CD4-positive, alpha-beta memory T cell (primary cell): ENCODE measurements at places on chromosomes 4 and X.
A peak's percentile ranks its signal among the peaks of the same experiment; 100 is the strongest.

- DNase-seq = no peak
These were observed 204.2 kb upstream of the GPRIN3 start for GRCh38 chr4:89511776-89512175.

- DNase-seq = no peak
These were observed 92.2 kb downstream of the GEMIN8 start for GRCh38 chrX:13937370-13938050.

DNA sequence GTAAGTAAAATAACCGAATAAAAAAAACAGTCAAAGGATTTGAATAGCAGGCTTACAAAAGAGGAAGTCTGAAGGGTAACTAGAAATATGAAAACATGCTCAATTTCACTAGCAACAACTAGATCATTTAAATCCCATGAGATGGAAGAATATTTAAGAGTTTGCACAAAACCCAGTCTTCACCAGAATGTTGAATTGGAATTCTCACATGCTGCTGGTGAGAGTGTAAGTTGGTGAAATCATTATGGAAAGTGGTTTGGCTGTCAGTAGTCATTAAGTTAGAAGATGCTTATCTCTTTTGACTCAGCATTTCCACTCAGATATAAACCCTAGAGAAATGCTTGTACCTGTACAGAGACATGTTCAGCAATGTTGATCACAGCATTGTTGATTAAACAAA, 110.1 kb downstream of the PGRMC2 start:
- no peak for DNase-seq

GRCh38 chr4:53905941-53906377, 158.4 kb downstream of the CHIC2 start:
- no peak for DNase-seq

DNA sequence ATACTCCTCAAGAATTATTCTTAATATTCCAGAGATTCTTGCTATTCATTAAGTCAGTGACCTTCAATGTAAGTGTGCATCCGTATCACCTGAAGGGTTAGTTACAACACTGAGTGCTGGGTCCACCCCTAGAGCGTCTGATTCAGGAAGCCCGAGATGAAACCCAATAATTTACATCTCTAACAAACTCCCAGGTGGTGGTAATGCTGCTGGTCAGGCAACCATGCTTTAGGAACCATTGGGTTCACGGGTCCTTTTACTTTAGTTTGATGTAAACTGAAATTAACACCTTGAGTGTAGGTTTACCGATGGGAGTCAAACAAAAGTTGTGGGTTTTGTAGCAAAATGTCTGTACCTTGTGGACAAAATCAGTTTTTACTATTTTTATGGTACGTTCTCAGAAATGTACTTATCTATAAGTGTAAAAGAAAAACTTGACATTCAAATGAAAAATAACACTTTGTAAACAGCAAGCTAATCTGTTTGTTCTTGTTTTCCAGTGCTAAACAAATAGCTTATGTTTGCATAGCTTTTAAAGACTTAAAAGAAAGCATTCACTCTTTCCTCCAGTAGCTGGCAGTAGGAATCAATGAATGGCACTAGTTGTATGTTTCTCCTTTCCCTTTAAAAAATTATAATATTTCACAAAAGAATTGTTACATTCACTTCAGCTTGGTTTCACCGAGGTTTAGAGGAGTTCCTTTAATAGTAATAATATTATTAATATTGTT, 32.7 kb downstream of the ACE2 start:
- DNase-seq = no peak

DNA sequence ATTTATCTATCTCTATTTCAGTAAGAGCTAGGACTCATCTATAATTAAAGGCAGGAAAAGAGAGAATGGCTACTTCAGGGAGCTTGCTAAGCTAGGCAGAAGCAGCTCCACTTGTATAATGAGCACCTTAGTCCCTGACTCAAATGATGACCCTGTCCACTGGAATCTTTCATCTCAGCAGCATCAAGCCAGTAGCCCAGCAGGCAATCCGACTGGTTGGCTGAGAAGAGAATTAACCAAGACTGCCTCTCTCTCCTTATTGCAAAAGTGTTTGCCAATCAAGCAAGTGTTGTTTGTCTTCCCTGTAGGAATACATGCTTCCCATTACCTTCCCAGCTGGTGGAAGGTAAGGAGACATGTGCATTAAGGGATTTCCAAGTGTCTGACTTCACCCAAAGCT, 3.9 kb upstream of the SPOCK3 start:
- DNase-seq = no peak

DNA sequence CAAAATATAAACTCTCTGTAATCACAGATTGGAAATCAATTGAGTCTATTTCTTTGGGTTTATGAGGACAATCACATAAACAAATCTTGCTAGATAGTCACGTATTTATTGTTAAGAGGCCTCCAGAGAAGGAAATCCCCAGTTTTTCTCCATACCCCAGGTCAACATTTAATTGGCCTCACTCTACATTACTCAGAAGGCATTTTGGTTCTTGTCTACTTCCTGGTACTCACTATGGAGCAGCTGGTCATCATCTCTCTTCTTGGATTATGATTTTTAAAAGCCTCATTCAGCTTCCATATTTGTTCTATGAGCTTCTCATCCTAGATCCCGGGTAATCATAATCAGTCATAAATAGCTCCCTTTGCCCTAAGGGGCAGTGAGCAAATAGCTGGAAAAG, 81.6 kb upstream of the LNX1 start:
- DNase-seq = no peak

- no peak for DNase-seq
These were observed 21.9 kb upstream of the P2RY8 start for GRCh38 chrX:1558761-1559468.

GRCh38 chr4:107349732-107350131, 313.6 kb upstream of the DKK2 start:
- DNase-seq = no peak

DNA sequence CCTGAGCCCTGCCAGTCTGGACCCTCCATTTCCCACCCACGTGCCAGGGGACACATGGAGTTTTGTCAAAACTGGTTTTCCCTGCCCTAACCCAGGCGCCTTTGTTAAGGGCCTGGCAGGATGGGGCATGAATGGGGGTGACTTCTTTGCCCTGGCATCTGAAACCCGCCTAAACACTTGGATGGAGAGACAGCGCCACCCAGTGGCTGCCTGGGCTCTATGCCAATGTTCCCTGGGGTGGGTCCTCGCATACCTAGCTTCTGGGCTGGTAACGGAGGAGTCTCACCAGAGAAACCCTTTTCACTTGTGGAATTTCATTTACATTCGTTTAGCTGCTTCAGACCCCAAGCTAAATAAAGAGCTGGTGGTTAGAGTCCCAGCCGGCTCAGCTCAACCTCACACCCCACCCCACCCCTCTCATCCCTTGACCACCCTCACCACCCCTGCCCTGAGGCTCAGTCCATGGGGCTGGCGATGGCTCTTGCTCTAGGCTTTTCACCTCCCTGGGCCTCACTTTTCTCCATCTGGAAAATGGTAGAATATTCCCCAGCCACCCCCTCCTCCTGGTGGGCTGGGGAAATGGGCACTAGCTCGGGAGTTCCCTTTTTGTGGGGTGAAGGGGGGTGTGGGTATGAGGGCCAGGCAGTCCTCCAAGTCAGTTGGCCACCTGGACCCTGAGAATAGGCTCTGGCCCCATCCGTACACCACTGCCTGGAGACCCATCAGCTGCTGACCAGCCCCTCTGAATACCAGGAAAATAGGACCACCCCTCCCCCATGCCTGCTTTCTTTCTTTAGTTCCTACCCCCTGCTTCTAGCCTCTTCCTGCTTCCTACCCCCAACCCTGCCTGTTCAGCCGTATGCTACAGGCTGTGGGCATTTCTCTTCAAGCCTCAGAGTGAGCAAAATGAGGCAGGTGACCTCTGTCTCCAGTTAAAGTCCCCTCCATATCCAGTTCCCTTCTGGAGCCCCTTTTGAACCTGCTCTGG, 57.1 kb upstream of the PJA1 start:
- peak; percentile 67 for DNase-seq

DNA sequence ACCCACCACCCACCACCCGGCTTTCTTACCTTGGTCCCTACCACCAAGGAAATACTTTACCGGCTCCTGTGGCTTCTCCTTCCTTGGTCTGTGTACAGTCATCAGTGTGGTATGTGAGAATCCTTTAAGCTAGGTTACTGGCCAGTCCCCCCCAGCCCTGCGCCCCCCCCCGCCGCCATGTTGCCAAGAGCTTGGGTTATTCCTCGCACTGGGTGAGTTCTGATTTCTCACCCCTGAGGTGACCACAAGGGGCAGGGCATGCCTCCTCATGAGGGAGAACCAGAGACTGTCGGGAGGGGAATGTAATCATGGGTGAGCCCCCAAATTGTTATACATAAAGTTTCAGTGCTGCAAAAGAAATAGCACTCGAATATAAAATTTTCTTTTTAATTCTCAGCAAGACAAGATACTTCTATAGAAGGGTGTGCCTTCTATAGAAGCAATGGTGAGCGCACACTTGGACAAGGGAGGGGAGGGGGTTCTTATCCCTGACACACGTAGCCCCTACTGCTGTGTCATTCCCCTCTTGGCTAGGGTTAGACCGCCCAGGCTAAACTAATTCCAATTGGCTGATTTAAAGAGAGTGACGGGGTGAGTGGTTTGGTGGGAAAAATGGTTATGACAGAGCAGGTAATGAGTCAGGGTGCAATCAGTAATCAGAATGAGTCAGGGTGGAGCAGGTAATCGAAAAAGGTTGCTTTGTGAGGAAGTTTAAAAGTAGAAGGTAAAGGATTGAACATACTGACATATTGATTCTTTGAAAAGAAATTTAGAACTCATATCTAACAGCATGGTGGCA, 133.2 kb downstream of the KDM6A start:
- DNase-seq = no peak

DNA sequence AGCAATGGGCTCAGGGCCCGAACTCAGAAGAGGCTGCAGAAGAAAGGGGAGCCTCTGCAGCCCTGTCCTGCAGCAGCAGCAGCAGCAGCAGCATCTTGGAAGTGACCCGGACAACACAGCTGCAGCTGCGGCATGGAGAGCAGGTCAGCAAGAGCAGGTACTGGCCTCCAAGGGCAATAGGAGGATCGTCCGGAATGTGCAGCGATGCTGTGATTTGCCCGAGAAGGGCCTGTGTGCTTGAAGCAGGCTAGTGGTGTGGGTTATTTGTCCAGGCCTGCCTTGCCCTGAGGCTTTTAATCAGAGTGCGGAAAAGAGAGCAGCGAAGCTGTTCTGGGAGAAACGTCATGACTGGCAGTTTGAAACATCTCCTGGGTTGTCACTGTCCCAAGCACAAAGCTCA, 126.0 kb downstream of the F11 start:
- DNase-seq = no peak
